ENCODE measurements at places on chromosomes 12 and 14.

- no peak for DNase-seq
These were observed 14.0 kb upstream of the RIPK3 start for GRCh38 chr14:24353559-24354481.

DNA sequence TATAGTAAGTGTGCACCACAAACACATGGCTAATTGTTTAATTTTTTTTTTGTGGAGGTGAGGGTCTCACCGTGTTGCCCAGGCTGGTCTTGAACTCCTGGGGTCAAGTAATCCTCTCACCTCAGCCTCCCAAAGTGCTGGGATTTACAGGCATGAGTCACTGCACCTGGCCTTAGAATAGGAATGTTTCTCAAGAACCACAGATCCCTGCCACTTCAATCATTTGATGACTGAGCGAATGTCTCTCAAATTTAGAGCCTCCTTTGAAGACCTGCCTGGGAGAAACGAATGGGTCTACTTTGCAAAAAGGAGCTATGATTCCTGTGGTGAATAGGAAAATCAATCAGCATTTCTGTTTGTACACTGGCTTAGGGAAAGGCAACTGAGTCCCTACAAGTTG is 33.5 kb upstream of the CHST11 start:
- DNase-seq, result no peak

DNA sequence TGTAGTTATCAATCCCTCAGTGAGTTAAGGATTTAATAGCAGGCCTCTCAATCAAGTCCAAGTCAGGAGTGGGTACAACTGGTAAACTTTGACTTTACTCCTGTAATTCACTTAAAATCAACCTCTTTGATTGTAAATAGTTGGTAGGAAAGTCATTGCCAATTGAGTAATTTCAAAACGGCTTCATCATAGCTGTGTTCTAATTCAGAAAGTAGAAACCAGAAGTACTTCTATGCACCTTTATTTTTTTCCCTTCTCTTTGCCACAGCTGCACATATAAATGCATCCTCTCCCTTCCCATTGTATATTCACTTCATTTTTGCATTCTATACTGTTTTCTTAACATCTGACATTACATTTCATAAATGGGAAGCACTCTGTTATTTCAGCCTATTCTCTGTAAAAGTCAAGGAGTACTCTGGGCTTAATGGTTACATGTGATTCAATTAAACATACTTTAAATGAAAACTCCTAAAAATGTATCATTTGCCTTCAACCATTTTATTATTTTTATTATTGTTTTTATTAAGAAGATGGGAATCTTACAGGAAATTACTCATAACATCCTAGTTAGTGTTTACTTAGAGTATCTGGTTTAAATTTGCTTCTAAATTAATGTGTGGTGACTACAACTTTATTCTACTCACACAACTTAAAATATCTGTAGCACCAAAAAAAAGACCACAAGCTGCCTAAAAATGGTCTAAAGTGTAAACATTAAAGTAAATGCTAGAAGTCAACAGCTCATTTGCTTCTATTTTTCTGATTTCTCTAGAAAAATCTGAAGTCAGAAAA is 171.2 kb downstream of the CEP128 start:
- no peak for DNase-seq

- DNase-seq, result no peak
These were observed 8.0 kb downstream of the CHGA start for GRCh38 chr14:92930737-92931602.

GRCh38 chr14:32733015-32733414 is 205.7 kb upstream of the NPAS3 start:
- no peak for DNase-seq

DNA sequence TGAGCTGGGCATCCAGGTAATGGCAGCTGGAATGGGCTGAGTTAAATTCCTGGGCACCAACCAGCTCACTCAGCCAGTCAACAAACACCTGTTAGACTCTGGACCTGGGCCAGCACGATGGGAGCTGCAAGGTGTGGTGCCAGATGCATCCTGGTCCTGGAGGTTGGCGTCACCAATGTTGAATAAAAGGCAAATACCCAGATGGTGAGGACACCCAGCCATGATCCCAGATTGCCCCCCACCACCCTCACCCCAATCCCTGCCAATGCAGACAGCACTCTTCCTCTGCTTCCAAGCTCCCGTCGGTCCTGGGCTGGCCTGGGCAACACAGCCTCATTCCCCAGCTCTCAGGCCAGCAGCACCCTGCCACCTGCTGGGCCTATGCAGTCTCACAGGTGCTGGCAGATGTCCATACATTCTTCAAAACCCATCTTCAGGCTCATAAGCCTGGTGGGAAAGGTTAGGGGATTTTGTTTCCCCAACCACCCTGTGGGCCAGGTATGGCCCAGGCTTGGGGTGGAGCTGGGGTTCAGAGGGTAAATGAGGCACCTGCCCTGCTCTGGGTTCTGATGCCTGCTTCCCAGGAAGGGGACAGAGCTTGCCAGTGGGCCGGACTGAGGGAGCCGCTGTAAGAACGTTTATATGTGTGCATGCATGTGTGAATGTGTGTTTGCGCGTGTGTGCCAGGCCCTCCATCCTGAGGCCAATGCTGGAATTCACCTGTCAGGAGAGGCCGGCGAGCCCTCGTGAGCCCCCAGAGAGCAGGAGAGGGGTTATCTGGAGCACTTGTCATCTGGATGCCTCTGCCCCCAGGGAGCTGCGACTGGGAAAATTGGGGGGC is 58.0 kb downstream of the LGMN start:
- DNase-seq, result no peak

- no peak for DNase-seq
These were observed 43.4 kb downstream of the RAD52 start for GRCh38 chr12:906062-906585.

GRCh38 chr12:124481257-124481750 is 86.1 kb downstream of the NCOR2 start:
- no peak for DNase-seq

- no peak for DNase-seq
These were observed 135.7 kb downstream of the SRGAP1 start for GRCh38 chr12:63980211-63980610.

- DNase-seq, result no peak
These were observed 86.4 kb downstream of the EML1 start for GRCh38 chr14:99879401-99880295.

- no peak for DNase-seq
These were observed 87.3 kb upstream of the DIO3 start for GRCh38 chr14:101473795-101474562.

DNA sequence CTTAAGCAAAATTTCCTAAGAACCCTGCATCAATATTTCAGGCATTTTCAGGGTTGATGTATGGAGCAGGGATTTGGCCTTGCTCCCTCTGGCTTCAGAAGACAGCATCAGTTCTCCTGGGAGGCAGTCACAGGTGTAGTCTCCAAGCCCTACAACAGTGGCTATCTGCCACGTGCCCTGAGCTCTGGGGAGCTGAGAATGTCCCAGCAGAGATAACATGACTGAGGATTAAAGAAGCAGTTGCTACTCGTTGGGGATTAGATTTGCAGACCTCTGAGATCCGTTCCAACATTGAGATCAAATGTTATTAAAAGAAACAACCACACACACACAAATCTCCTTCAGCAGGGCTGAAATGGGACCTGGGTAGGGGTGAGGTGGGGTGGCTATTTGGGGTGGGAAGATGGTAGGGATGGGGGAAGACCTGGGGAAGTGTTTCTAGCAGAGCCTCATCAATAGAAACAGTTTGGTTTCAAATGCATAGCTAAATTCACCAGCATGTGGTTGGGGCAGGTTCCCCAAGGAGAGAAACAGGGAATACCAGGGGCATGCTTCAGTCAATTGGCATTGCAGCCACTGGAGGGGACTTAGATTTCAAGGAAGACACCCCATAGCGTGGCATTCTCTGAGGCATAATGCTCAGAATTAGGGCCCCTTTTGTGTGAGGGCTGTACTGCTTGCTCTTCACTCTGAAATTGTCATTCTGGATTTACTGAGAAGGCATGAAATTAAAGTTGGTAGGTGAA is 15.2 kb upstream of the FAM234B start:
- no peak for DNase-seq

- DNase-seq, result no peak
These were observed 10.5 kb downstream of the FRS2 start for GRCh38 chr12:69480698-69481097.

- no peak for DNase-seq
These were observed 120.8 kb downstream of the CHST11 start for GRCh38 chr12:104577581-104577981.

DNA sequence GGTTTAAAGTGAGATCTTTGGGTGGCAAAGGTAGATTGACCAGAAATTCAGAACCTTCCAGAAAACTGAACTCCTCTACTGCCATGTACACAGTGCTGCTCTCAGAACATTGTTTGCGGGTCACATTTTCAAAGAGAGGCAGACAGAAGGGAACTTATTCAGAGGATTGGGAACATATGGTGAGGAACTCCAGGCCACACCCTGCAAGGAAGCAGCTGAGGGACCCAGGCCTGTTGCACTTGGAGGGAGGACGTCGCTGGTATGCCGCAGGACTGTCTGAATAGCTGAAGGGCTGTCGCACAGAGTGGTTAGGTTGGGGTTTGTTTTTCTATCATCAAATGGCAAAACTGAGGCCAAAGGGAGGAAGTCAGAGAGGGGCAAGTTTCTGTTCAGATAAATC is 441.1 kb downstream of the DPF3 start:
- DNase-seq, result no peak

- no peak for DNase-seq
These were observed 16.9 kb downstream of the ETV6 start for GRCh38 chr12:11666131-11667050.

- no peak for DNase-seq
These were observed 14.4 kb downstream of the TRHDE start for GRCh38 chr12:72286526-72286925.

GRCh38 chr14:58138714-58139482 is 13.1 kb downstream of the ARMH4 start:
- no peak for DNase-seq

DNA sequence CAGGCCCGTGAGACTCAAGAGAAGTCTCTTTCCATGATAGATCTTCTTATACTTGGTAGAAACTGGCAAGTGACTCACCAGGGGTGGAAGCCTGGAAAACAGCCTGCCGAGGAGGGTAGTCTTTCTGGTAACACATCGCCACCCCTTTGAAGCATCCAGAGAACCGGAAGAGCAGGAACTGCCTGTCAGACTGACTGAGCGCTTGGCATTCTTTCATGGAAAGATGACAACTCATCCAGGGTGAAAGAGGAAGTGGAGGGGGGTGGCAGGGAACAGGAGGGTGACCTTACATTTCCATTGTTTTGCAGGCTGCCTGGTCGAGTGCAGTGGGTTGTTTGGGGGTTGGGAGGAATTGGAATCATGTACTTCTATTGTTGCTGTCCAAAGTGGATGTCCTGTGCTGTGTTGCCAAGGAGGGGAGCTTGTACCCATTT is 34.5 kb downstream of the PRKCH start:
- DNase-seq, result no peak

DNA sequence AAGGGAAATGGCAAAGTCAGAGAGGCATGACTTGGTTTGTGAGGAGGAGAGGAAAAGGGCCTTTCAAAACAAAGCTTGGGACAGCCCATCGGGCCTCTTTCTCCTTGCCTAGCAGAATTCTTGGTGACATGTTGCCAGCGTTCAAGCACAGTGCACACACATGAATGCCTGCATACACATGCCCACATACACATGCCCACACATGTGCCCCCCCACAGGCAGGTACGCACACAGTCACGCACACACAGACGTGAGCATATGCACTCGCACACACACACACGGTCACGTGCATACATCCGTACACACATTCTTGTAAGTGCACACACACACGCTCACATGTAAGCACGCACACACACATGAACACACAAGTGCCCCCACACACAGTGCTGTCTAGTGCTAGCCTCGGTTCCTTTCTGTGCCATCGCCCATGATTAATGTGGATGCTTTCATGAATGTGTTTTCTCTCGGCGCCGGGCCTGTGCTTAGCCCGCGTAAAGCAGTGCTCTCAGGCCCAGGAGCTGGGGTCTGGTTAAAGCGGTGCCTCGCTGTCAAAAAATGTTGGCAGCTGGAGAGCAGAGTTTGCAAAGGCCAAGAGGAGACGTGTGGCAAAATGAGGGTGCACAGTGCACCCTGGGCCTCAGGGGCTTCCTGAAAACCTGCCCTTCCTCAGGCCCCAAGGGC is 328.8 kb upstream of the DIO3 start:
- DNase-seq, result no peak

- DNase-seq, result no peak
These were observed 2.5 kb downstream of the RASAL1 start for GRCh38 chr12:113133036-113133435.

DNA sequence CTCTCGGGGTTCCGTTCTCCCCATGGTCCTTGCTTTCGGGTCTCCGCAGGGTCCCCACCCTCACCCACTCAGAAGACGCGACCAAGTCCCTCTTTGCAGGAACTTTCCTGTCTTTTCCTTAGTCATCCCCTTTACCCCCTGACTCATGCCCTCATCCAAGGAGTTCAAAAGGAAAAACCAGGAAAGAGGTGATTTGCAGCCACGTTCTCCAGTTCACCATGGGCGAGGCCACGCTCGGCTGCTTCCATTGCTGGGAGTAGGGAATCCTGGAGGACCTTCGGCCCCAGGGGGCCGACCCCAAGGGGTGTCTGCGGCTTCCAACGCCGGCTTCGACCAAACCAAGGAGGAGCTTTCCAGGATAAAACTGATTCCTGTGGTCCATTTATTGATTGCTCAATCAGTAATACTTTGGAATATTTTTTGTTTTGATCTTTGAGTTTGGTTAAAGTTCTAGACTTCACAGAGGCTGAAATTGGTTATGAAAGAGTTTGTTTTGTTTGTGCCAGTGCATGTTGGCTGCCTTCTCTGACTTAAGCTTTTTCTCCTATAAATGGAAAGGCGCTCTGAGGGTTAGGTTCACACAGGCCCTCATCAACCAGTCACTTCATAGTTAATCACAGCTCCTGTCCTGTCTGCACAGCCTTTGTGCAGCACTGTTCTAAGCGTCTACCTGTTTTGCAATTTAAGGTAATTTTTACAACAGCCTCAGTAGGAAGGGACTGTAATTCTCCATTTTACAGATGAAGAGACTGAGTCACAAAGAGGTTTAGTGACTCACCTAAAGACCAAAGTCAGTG is 827 bp downstream of the ALDH2 start:
- DNase-seq, result no peak

- DNase-seq, result no peak
These were observed 478.5 kb downstream of the ATP23 start for GRCh38 chr12:58419905-58420304.

- DNase-seq, result no peak
These were observed 154.0 kb downstream of the KCNA5 start for GRCh38 chr12:5197656-5198055.

DNA sequence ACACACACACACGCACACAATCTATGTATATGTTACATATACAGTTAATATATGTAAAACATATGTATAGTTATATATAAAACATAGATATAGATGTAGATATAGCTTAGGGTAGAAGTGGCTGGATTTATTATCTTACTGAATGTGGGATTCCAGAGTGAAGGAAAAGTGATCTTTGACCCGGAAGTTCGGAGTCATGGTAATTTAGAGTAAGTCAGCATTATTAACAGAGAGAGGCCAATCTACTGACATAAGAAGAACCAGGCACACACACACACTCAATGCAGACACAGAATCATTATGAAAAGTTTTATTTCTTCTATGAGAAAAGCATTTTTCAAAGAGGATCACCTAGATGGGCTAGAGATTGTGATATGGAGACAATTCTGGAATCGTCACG is 384.2 kb upstream of the NOVA1 start:
- DNase-seq, result no peak

All from stimulated activated naive CD4-positive, alpha-beta T cell (primary cell).